ENCODE measurements at places on chromosomes 11 and 22.

GRCh38 chr11:3136546-3137455 lies 28.3 kb downstream of the OSBPL5 start:
- DNase-seq, result no peak

GRCh38 chr22:24423519-24424000 lies 3.8 kb upstream of the ADORA2A start:
- peak; percentile 19 for DNase-seq

DNA sequence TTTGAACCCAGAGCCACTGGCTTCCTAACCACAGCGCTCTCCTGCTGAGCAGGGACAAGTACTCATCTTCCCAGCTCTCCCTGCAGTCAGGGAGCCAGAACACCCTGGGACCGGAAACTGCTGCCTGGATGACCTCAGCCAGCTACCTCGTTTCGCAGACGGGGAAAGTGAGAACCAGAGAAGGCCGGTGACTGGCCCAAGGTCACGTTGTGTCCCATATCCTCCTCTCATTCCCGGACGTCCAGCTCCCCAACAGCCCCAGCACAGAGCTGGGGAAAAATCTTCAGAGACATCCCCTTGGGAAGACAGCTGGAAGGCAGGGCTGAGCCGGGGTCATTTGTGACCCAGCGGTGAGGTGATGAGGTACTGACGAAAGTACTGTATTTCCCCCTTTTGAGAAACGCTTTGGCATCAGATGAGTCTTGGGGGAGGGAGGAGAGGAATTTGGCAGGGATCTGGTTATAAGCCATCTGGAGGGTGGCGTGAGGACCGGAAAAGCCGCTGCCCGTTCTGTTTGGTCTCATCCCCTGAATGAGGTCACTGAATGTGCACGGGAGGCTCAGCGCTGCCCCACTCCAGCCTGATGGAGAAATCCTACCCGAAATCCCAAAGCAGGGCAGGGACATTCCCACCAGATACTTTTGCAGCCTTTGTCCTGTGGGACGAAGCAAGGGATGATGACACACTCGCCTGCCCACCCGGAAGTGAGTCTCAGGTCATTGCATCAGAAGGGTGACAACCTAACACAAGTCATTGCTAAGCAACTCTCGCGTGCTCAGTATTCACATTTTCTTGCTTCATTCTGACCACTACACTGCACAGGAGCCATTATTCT lies 41.1 kb downstream of the LIF start:
- DNase-seq, result no peak

DNA sequence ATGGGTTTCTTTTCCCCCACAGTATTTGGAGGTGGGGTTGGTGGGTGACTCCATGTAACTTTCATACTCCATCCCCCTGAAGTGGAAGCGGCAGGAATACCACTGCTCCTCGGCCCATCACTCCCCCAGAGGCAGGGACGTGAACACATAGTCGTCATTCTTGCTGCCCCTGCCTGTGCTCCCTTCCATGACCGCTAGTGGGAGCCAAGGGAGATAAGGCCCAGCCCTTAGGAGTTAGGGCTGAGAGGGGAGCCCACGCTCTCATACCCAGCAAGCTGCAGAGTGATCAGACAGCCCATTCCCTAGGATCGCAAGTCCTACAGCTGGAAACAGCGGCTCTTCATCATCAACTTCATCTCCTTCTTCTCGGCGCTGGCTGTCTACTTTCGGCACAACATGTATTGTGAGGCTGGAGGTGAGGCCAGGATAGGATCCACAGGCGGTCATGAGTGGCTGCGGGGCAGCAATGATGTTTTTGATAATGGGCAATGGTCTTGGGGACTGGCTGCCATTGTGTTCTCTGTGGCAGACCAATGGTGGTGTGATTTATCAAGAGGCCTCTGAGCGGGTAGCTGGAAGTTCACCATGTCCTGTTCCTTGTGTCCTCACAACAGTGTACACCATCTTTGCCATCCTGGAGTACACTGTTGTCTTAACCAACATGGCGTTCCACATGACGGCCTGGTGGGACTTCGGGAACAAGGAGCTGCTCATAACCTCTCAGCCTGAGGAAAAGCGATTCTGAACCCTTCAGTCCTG lies 15.9 kb downstream of the RHOG start:
- DNase-seq, result peak; percentile 56

DNA sequence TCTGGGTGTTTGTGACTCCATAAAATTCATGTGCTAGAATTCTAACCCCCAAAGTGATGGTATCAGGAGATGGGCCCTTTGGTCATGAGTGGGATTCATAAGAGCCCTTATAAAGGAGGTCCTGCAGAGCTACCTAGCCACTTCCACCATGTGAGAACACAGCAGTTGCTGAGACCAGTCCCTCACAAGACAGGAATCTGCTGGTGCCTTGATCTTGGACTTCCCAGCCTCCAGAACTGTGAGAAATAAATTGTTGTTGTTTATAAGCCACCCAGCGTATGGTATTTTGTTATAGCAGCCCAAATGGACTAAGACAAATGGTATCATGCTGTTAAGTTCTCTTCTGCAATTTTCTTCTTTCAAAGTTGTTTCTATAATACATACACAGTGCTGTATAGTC lies 1.5 kb upstream of the PLAAT5 start:
- no peak for DNase-seq

DNA sequence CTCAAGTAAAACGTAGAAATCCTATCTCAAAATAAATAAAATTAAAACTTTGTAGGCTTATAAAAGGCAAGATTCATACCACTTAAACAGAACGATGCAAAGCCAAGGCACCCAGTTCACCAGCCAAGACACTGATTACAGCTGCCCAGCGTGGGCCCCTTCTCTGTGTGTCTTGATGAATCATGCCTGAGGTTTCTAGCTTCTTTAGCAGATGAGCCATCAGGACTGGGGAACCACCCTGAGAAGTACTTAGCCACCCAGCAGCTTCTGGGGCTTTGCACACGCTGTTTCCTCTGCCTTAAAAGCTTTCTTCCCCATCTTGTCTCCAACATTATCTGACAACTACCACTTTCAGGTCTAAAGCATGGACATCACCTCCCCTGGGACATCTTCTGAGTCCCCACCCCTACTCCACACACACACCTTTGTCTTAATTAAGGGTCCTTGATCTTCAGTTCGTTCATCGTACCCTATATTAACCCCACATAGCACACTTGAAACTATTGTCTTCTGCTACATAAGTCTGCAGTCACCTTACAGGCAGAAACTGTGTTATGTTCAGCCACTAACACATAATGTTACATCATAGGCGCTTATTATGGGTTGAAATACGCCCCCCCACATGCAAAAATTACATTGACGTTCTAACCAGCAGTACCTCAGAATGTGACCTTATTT lies 8.7 kb upstream of the LAYN start:
- DNase-seq, result no peak

- peak; percentile 91 for DNase-seq
Observed at GRCh38 chr22:42344361-42344905, 74.0 kb upstream of the TCF20 start.

DNA sequence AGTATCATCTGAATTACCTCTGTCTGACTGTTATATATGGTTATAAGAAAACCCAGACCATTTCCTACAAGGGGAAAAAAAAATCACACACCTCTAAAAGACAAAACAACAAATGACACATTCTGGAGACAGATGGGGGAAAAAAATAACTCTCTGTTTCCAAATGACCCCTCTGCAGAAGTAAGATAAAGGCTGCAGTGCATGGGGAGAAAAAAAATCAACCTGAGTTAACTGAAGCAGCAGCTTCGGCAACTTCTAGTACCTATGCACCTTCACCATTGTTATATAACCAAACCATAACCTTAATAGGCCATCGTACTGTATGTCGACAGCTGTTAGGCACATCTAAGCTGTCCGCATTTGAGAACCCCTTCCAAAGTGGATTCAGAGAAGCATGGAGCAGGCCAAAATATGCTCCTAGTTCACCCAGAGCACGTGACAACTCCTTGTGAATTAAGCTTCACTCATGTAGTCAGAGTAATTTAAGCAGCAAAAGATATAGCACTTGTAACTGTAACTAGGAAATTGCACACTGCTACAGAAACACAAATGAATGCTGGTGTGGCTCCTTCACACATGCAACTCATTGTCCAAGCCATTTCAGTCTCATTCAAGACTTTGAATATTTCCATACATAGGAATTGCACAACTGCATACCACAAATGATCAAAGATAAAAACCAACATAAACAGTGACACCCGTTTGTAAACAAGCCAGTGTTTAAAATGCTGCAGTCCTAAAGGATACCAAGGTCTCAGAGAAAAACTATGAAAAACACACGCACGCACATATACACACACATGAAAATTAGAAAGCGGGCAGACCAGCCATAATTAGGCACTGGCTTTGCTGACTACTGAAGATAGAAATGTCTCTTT lies 2.7 kb downstream of the SIK3 start:
- DNase-seq, result peak; percentile 56

GRCh38 chr11:96696731-96697130 lies 306.9 kb downstream of the JRKL start:
- DNase-seq, result no peak

GRCh38 chr11:124745270-124745834 lies 5.6 kb downstream of the NRGN start:
- no peak for DNase-seq

DNA sequence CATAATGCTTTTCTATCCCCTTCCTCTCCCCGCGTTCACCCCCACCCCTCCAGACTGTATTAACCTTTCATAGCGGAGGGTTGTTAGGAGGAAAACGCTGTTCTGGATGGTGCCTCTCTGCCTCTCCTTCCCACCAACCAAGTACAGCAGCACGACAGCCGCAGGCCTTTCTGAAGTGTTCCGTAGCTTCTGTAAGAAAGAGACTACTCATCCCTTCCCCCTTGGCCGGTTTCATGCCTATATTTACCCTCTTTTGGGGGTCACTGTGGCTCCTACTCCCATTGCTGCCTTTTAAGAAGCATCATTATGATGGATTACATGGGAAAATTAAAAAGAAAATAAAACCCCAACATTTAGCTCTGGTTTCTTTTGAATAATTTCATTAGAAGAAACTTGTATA lies 46.5 kb downstream of the ZBTB16 start:
- no peak for DNase-seq

- DNase-seq, result no peak
Observed at GRCh38 chr11:101083335-101083734, 46.3 kb downstream of the PGR start.

DNA sequence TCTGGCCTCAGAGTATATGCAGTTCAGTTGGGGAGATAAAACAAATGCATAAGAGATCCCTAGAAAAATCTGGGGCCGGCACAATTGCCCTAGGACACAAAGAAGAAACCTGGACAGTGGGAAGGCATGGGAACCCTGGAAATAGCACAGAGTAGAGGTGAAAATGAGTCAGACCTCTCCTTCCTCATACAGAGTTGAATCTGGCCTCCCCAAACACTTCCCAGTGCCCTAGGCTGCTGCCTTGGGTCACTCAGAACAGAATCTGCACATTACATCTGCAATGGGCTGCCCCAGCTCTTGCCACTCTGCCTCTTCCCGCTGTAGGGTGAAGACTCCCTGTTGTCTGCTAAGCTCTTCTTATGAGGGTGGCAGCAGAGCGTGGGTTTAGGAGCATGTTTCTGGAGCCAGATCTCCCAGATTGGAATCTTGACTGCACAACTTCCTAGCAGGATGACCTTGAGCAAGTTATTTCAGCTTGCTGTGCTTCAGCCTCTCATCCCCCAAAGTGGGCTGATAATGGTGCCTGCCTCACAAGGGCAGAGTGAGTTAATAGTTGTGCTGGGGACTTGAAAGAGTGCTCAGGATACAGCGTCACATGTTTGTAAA lies 47.1 kb upstream of the NECTIN1 start:
- no peak for DNase-seq

GRCh38 chr11:83508804-83509203 lies 222.6 kb upstream of the CCDC90B start:
- DNase-seq, result no peak

DNA sequence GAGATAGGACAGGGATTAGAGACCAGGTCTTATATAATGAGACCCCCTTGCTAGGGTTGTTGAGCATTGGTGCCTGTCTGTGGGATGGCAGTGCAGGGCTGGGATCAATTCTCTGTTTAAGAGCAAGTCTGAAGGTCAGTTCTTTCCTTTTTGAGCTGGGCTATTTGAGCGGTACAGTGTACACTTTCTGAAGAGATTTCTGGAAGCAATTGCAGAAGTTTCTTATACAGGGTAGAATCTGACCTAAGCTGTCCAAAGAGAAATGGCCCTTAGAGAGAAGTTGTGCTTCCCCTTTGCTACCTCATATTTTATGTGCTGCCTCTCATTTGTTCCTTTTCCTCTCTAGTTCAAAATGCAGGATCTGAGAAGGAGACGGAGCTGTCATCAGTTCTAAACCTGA lies 35.8 kb downstream of the CSTPP1 start:
- DNase-seq, result peak; percentile 38

DNA sequence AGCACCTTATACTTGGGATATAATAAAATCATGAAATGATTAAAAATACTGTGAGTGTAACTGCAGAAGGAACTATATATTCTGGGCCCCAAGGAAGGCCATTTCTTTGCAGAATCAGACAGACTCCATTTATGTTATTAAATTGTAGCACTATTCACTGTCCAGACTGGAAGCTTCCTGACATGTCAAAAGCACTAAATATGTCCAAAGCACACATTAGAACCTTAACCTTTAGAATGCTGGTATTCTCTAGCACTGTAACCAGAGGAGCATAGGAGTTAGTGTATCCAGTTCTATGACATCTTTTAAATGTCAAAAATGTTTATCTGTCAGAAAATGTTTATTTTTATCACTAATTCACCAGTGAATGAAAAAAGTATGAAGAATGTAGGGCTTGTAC lies 246.9 kb downstream of the CADM1 start:
- DNase-seq, result no peak

DNA sequence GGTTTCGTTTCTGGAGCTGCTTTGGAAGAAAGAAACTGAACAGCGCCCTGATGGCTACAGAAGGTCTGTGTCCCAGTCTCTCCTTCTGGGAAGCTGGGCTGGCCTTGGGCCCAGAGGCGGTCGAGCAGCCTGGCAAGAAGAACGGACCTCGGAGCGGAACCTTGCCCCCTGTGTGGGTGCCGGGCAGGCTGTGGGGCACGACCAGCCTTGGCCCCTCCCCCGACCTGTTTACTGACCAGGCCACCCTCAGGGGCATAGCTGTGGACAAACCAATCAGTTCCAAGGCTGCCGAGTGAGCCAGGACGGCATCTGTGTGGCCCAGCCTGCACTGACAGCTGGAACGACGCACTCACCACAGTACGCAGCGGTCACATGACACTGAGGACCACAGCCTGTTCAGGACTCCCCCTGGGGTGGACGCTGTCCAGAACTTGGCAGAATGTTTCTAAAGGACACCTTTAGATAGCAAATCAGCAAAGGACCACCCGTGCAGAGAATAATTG lies 7.2 kb downstream of the PIM3 start:
- peak; percentile 44 for DNase-seq

DNA sequence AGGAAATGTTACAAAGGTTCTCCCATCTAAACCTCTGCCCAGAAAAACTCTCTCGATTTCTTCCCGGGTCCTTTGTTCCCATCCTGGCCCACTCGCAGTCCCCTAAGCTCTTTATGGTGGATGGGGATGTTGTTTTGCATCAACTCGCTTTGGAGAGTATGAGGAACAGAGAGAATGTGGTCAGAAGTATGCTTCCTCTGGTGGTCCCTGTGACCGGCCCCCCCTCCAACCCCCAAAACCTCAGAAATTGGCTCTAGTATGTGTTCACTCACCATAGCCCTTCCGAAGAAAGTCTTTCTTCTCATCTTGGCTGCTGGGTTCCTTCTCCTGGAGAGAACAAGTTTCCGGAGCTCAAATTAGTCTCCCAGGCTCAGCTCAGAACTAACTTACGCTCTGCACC lies 54.4 kb downstream of the GRAMD1B start:
- no peak for DNase-seq

GRCh38 chr11:101188173-101188572 lies 58.6 kb upstream of the PGR start:
- DNase-seq, result no peak

GRCh38 chr11:134124660-134125451 lies 56.0 kb downstream of the JAM3 start:
- DNase-seq, result peak; percentile 61
